ENCODE measurements at places on chromosomes 1 and 21.
A peak's percentile ranks its signal among the peaks of the same experiment; 100 is the strongest.

DNA sequence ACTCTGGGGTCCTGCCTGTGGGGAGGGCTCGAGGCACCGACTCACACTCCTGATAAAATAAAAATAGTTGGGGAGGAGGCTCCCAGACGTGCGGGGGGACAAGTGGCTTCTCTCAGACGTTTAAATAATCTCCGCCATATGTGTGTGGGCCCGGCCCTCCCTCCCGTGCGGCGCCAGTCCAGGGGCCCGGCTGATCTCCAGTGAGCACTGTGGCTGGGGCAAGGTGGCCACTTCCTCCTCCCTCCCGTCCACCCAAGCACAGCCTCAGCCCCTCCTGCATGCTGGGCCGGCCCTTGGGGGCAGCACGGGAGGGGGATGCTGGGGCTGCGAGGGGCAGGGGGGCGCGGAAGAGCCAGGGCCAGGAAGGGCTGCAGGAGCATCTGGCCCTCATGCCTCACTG lies 4.0 kb upstream of the PLCH2 start:
- DNase-seq, result peak; percentile 61

DNA sequence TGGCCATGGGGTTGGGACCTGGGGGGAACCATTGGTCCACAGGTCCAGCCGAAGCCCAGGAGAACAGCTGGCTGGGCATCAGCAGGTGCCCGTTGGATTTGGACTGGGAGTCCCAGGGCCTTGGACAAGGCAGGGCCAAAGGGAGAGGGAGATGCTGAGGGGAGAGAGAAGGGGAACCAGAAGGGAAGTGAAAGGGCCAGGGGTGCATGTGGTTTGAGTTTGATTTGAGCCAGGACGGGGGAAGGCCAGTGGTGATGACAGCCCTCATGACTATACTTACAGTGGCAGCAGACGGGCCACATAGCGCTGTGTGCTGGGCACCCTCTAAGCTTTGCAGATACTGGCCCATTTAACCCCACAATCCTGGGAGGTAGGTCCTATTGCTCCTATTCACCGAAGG lies 18.8 kb downstream of the AGRN start:
- no peak for DNase-seq

- DNase-seq, result no peak
These were observed 12.8 kb downstream of the BACE2 start for GRCh38 chr21:41180752-41181151.

- no peak for DNase-seq
These were observed 244.6 kb downstream of the NPHP4 start for GRCh38 chr1:5747426-5748285.

DNA sequence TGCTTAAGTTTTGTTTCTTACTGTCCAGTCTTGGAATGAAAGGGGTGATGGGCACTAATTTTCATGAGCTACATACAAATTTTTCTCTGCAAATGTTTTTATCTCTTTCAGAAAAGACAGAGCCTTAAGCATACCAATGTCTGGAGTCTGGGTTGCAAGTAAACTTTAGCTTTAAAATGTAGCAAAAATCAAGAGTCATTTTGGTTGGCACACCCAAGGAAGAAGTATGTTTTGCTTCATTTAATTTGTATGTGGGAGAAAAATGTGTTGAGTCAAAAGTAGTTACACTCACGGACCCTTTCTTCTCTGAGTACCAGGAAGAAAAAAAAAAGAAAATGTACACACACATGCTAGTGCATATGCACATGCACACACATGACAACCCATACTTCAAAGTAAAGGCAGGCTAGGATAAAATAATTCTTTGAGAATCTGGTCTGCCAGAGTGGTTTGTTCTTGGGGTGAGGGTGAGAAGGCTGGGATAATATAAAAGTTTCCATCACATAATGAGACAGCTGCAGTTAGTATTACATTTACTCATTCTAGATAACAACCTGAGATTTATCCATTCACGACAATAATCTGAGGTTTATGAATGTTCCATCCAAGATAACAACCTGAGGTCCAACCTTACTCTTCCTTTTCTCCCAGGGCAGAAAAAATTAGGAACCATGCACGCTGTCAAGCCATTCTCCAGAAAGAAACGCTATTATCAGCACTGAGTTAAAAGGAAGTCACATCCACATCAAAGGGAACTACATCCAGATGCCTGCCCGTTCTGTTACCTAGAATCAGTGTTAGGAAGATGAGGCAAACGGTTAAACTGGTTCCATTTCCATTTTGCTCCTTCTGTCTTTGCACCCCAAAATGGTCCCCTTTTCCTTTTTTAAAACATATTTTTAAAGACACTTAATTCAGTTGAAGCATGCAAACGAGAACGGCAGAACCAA lies 9.3 kb downstream of the DPYD start:
- DNase-seq, result no peak

DNA sequence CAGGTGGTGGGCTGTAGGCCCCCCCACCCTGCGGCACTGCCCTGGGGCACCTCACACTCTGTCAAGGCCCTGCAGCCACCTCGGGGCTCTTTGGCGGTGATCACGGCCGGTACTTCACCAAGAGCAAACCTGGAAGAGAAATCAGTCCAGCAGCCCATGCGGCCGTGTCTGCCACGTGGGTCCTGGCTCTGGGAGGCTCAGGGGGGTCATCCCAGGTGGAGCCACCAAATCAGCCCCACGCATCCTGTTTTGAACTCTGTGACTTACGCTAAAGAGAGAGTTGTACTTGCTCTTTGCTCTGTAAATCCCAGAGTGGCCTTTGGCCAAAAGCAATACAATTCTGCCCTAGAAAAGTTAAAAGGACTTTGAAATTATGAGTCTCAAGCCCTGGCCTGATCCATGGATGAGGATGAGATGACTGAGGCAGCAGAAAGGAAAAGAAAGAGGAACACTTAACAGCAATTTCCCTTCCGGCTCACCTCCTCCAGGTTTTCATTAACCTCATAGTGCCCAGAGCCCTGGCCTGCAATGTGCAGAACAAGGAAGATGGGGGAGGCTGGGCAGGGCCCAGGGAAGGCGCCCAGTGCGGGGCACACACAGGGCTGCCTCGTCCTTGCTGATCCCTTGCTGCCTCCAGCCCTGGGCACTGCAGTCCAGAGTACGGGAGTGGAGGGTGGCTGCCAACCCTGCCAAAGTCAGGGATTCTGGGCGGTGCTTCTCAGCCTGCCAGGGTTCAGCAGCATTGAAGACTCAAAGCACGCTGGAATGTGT lies 337.0 kb downstream of the MATN1 start:
- no peak for DNase-seq

- DNase-seq, result no peak
These were observed 5.5 kb upstream of the TMEM54 start for GRCh38 chr1:32906654-32907053.

GRCh38 chr1:69413129-69413528 lies 154.6 kb upstream of the LRRC7 start:
- DNase-seq, result no peak

- DNase-seq, result no peak
These were observed 4.3 kb upstream of the VWA1 start for GRCh38 chr1:1430992-1431844.

GRCh38 chr1:160837558-160838205 lies 25.0 kb downstream of the CD244 start:
- no peak for DNase-seq

DNA sequence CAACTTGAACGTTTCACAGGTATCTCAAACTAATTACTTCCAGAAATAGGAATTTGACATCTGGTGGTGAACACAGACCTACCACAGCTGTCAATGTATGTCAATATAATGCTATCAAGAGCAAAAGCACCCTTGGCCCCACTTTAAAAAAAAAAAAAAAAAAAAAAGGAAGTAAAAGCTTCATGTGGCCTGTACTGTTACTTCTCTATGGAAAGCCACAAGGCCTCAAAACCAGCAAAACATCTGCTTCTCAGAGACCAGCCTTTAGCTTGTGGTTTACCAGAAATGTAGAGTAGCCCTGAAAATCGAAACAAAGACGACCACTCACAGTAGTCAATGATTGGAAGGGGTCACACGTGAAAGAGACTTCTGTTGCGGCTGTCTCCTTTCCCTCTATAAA lies 109.6 kb downstream of the SLC45A1 start:
- no peak for DNase-seq

GRCh38 chr1:84254703-84255238 lies 46.7 kb upstream of the SAMD13 start:
- DNase-seq, result no peak

GRCh38 chr1:246333855-246334254 lies 173.2 kb downstream of the SMYD3 start:
- no peak for DNase-seq

GRCh38 chr1:164602101-164602422 lies 43.1 kb downstream of the PBX1 start:
- DNase-seq, result peak; percentile 58

- no peak for DNase-seq
These were observed 86.7 kb downstream of the LRRC53 start for GRCh38 chr1:74425676-74426075.

DNA sequence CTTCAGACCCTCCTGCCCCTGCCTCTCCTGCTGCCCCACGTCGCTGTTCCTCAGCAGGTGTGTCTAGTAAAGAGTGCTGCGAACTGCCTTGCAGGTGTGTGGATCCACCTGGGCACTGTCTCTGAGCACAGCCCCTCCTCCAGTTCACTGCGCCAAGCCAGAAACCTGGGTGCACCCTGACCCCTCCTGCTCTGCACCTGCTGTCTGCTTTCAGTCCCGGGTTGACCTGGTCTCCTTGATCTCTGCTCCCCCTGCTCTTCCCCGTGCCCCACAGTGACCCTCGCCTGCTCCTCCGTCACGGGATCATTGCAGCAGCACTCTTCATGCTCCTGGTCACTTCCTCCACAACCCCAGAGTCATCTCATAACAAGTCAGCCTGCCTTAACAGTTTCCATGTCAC lies 6.5 kb downstream of the A3GALT2 start:
- DNase-seq, result no peak

DNA sequence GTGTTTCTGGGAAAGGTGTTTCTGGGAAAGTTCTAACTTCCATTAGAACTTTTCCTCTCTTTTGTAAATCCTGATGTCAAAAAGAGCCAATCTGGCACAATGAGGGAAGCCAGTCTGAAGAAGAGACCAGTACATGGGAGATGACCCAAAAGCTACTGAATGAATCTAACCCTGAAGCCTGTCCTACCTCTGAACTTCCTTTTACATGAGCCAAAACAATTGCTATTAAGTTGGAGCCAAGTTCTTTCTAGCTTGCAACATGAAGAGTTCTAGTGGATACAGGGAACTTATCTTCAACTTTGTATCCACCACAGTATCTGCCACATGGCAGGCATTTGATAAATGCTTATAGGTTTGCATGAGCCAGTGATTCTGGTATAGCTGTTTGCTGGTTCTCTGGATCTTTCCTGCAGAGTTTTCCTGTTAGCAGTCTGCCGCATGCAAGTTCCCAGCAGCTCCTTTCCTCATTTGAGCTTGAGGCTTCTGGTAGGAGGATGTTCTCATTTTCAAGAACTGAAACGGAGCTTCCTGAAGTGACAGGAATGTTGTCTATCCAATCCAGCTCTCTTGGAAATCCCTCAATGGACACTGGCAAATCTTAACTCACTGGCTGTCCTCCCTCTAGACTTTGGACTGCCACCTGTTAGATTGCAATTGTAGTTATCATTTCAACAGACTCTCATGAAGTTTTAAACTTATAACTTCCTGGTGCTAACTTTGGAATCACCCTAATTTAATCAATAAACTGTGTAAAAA lies 73.1 kb upstream of the LPGAT1 start:
- DNase-seq, result no peak

- DNase-seq, result no peak
These were observed 5.1 kb downstream of the HSPB7 start for GRCh38 chr1:16012590-16013219.

DNA sequence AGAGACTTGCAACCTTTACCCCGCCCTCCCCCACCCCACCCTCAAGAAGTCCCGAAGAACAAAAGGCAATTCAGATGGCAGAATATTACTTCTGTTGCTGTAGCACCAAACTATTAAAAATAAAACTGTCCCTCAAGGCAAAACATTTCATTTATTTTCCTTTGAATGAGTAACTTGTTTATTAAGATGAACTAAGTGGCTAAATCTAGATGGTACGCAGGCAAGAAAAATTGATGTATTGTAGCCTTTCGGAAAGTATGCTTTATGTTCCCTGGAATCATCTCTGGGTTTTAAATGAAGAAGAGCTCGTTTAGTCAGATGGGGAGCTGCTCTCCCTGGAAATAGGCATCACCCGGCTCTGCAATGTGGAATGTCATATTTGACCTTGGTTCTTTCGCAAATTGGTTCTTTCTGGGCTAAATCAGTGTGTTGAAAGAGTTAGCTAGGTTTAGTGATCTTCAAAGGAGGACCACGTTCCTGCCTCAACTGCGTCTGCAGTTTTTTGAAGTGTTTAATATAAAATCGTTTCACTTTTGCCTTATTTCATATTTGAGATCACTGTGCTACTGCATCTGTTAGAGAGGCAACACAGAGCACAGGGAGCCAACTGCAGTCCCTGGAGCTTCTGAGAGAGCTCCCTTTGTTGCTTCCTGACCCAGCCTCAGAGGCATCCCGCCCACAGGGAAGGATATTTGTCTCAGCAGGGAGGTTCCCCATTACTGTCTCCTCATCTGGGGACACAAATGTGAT lies 61.8 kb downstream of the KIF26B start:
- no peak for DNase-seq

- no peak for DNase-seq
These were observed 23.8 kb upstream of the KCNA10 start for GRCh38 chr1:110542725-110543124.

DNA sequence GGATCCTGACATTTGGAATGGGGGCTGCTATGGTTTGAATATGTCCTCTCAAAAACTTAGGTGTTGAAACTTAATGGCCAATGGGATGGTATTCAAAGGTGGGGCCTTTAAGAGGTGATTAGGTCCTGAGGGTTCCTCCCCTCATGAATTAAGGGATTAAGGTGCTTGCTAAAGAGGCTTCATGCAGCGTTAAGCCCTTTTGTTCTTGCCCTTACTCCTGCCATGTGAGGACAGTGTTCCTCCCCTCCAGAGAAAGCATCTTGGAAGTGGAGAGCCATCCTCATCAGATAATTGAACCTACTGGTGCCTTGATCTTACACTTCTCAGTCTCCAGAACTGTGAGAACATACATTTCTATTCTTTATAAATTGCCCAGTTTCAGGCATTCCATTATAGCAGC lies 146.6 kb downstream of the KCNJ6 start:
- no peak for DNase-seq

- no peak for DNase-seq
These were observed 65.4 kb upstream of the LYST start for GRCh38 chr1:235932090-235932510.

- DNase-seq, result no peak
These were observed 48.6 kb upstream of the COL11A1 start for GRCh38 chr1:103156966-103157365.

GRCh38 chr1:2295526-2295925 lies 67.4 kb downstream of the SKI start:
- DNase-seq, result no peak

DNA sequence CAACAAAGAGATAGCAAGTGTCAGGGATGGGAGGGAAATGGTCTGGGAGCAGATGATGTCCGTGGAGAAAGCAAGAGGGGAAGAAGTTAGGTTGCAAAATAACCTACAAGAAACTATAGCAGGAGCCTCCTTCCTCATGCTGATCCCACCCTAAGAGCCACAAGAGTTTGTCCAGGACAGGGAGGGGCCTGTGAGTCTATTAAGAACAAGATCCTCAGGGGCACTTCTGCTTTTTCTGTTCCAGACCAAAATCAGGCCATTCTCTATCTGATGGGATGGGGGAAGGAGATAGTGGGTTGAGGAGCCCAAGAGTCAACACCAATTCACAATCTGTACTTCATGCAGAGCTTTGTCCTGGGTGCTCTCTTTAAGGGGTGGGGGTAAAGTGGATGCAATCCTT lies 7.7 kb upstream of the ATP1A4 start:
- no peak for DNase-seq

Measured in D341Med (cell line).